Stimulated activated CD8-positive, alpha-beta memory T cell treated with anti-CD3 and anti-CD28 coated beads, Interleukin-2, amount 100 ng/mL, for 1 hour (primary cell): ENCODE measurements at places on chromosomes 2 and 18.

GRCh38 chr18:77320971-77321559 is 71.4 kb downstream of the GALR1 start:
- DNase-seq, result no peak

- DNase-seq, result no peak
Measured at GRCh38 chr18:42821492-42821891, 294.0 kb downstream of the RIT2 start.

DNA sequence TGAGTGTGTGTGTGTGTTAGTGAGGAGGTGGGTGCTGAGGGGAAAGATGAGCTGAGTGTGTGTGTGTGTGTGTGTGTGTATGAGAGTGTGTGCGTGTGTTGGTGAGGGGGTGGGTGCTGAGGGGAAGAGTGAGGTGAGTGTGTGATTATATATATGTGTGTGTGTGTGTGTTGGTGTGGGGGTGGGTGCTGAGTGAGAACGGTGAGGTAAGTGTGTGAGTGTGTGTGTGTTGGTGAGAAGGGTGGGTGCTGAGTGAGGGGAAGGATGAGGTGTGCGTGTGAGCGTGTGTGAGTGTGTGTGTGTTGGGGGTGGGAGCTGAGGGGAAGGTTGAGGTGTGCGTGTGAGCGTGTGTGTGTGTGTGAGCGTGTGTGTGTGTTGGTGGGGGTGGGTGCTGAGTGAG is 322.0 kb upstream of the NT5C1B start:
- DNase-seq, result no peak

GRCh38 chr2:231174211-231174651 is 24.2 kb upstream of the ARMC9 start:
- no peak for DNase-seq

- no peak for DNase-seq
Measured at GRCh38 chr2:128665113-128665512, 346.4 kb upstream of the HS6ST1 start.

DNA sequence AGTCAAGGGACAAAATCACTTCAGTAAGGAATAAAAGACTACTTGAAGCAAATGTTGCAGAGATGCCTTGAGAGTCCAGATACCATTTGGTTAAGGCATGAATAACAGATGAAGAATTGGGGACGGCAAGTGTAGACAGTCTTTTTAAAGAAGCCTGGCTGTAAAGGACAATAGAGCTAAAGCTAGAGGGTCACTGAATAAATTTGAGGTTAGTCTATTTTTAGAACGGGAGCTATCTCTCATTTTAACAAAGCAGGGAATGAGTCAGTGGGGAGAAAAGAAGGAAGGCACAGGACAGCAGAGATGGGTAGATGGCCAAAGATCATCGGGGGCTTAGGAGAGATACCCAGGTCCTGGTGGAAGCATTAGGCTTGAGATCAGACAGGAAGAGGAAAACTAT is 30.6 kb upstream of the CHN1 start:
- no peak for DNase-seq

DNA sequence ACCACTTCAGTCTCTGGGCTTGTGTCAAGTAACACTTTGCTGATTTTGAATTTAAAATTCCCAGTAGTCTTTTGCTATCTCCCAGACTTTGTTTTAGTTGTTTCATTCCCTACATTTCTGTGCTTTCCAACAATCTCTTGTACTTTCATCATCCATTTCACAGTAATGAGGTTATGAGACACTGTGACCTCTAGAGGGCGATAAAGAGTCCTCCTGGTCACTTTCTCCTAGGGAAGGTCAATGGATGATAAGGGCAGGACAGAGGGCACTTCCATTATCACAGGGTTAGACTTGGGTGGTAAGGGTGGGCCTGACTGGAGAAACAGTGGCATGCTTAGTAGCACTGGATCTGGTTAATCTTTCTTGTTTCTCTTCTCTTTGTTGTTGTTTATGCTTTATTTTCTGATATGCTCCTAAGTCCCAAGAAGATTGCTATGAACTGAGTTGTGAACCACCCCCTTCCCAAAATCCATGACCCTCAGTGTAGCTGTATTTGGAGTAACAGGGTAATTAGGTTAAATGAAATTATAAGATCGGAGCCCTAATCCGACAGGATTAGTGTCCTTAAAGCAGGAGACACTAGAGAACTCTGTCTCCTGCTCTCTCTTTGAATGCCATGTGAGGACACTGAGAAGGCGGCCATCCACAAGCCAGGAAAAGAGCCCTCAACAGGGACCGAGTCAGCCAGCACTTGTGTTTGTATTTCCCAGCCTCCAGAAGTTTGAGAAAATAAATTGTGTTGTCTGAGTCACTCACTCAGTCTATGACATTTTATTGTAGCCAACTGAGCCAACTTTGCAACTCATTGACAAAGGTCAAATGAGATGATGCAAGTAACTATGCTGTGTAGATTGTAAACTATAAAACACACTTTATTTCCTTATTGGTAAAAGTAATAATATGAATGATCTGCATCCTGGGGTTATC is 779.2 kb downstream of the CNTNAP5 start:
- DNase-seq, result no peak
